ENCODE measurements at places on chromosomes 11 and 22.

GRCh38 chr22:41799486-41800347 is 762 bp upstream of the CCDC134 start:
- no peak for DNase-seq

- no peak for DNase-seq
Observed at GRCh38 chr11:77316733-77317342, 15.4 kb upstream of the GDPD4 start.

GRCh38 chr11:16460508-16460907 is 104.2 kb upstream of the SOX6 start:
- no peak for DNase-seq

GRCh38 chr11:57097149-57097548 is 84.6 kb upstream of the LRRC55 start:
- no peak for DNase-seq

- no peak for DNase-seq
Observed at GRCh38 chr11:10653946-10654810, 39.4 kb downstream of the IRAG1 start.

GRCh38 chr22:17339095-17339693 is 30.1 kb upstream of the CECR2 start:
- DNase-seq, result no peak

GRCh38 chr11:12306830-12307229 is 70.5 kb upstream of the PARVA start:
- DNase-seq, result no peak

- DNase-seq, result no peak
Observed at GRCh38 chr11:18540207-18541009, 13.7 kb upstream of the TSG101 start.

DNA sequence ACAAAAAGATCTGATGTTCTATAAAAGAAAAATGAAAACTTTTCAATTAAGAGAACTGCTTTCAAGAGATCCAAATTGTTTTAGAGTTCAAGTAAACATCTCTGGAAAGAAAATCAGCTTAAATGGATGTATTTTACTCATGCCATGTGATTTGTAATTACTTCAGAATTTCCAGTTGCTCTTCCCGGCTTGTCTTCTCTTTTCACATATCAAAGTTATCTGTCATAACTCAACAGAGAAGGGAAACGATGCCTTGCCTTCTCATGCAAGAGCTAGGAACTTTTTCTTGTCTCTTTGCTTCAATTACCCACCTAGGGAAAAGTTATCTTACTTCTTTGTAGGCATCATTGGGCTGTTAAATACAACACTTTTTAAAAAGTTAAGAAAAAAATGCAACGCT is 255.2 kb upstream of the POU2AF2 start:
- no peak for DNase-seq
